Osteoblast (primary cell): ENCODE measurements at places on chromosomes 7 and 10.
A peak's percentile ranks its signal among the peaks of the same experiment; 100 is the strongest.

DNA sequence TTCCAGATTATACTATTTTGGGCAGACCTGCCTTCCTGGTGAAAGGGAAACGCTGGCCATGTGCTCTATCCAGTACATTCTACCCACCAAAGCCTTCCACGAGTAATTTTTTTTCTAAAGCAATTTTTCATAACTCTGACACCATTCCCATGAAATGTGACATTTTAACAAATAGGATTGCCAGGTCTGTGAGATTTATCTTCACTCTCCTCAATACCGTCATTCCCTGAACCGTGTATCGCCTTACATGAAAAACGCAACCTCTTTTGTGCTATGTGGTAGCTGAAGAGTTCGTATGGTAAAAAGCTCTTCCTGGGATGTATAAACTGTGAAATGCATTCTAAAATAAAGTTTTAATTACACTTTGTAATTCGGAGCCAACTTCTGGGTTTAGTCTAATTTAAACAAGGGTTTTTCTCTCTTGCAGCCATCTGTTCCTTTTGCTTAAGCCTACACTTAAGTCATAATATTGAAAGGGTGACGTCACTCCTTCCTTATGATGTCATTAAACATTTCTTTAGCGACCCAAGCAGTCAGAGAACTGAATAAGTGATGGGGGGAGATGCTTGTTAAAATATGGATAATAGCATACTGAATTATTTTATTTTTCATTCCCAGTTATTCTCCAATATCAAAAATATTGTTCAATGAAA lies 27.7 kb downstream of the C1QL3 start:
- DNase-seq, result no peak
- no peaks in the 10 kb centered on the region for H3K27me3 ChIP-seq
- no peaks in the 10 kb centered on the region for H3K36me3 ChIP-seq
- no peaks in the 10 kb centered on the region for H3K4me1 ChIP-seq

- no peak overlapping the region for H3K27ac ChIP-seq
- no peaks in the 10 kb centered on the region for H3K27me3 ChIP-seq
- H3K36me3 ChIP-seq, result peaks cover 4% of the 10 kb centered on the region
- H3K4me3 ChIP-seq, result no peak overlapping the region
- peaks cover 7% of the 10 kb centered on the region for H3K4me1 ChIP-seq
- no peak for DNase-seq
Measured at GRCh38 chr7:31775556-31775955, 88.5 kb downstream of the PPP1R17 start.

GRCh38 chr7:147859033-147859432 lies 731.5 kb upstream of the C7orf33 start:
- no peaks in the 10 kb centered on the region for H3K27me3 ChIP-seq
- no peak overlapping the region for H3K27ac ChIP-seq
- no peaks in the 10 kb centered on the region for H3K4me1 ChIP-seq
- peak; percentile 59 for DNase-seq
- no peaks in the 10 kb centered on the region for H3K36me3 ChIP-seq

GRCh38 chr7:147078312-147078711 lies 961.7 kb downstream of the CNTNAP2 start:
- DNase-seq, result no peak
- H3K36me3 ChIP-seq, result no peaks in the 10 kb centered on the region
- no peak overlapping the region for H3K4me3 ChIP-seq
- H3K4me1 ChIP-seq, result no peaks in the 10 kb centered on the region

GRCh38 chr7:44046321-44047061 lies 2.0 kb downstream of the DBNL start:
- H3K27ac ChIP-seq, result no peak overlapping the region
- no peak overlapping the region for H3K4me3 ChIP-seq
- peak; percentile 76 for DNase-seq
- H3K4me1 ChIP-seq, result peaks cover 16% of the 10 kb centered on the region

GRCh38 chr10:14820775-14821154 lies 17.1 kb downstream of the CDNF start:
- H3K27ac ChIP-seq, result no peak overlapping the region
- no peak overlapping the region for H3K4me3 ChIP-seq
- DNase-seq, result no peak
- H3K36me3 ChIP-seq, result no peaks in the 10 kb centered on the region
- peaks cover 15% of the 10 kb centered on the region for H3K4me1 ChIP-seq
- no peaks in the 10 kb centered on the region for H3K27me3 ChIP-seq

- H3K4me3 ChIP-seq, result no peak overlapping the region
- H3K27ac ChIP-seq, result no peak overlapping the region
- H3K4me1 ChIP-seq, result peaks cover 3% of the 10 kb centered on the region
- peak; percentile 77 for DNase-seq
- H3K36me3 ChIP-seq, result no peaks in the 10 kb centered on the region
- H3K27me3 ChIP-seq, result no peaks in the 10 kb centered on the region
Measured at GRCh38 chr10:50917486-50917885, 32.1 kb upstream of the A1CF start.

- no peaks in the 10 kb centered on the region for H3K4me1 ChIP-seq
- no peaks in the 10 kb centered on the region for H3K27me3 ChIP-seq
- H3K36me3 ChIP-seq, result no peaks in the 10 kb centered on the region
- no peak overlapping the region for H3K4me3 ChIP-seq
Measured at GRCh38 chr10:130461631-130462030, 325.4 kb downstream of the GLRX3 start.

GRCh38 chr7:157403646-157404401 lies 67.0 kb downstream of the DNAJB6 start:
- peak; percentile 48 for DNase-seq
- no peak overlapping the region for H3K27ac ChIP-seq
- no peaks in the 10 kb centered on the region for H3K27me3 ChIP-seq
- no peak overlapping the region for H3K4me3 ChIP-seq
- H3K4me1 ChIP-seq, result peaks cover 9% of the 10 kb centered on the region

GRCh38 chr10:36725581-36726520 lies 399.5 kb upstream of the ANKRD30A start:
- H3K4me1 ChIP-seq, result peaks cover 22% of the 10 kb centered on the region
- H3K36me3 ChIP-seq, result no peaks in the 10 kb centered on the region
- no peak overlapping the region for H3K4me3 ChIP-seq

DNA sequence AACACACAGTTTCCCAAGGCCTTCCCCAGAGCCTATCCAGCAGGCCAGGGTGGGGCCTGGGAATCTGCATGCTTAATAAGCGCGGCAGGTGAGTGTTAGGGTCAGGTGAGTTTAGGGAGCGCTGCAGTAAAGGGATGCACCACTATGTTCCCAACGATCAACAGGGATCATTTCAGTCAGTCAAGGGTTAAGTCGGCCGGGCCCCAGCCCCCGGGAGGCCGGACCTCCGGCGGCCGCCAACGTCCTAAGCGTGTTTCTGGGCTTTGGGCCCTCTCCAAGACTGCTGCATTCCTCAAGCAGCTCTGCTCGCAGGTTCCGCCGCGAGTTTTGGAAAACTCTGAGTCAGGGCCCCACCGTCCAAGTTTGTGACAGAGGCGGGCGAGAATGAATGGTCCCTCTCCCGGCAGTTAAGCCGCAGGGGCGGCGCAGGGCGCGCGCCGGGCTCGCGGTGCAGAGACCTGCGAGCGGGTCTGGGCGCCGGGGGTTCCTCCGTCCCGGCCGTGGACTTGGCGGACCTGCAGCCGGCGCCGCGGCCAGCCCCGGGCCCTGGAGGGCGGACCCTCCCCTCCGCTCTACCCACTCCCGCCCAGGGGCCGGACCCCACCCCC lies 81.6 kb downstream of the ARHGAP22 start:
- peak; percentile 98 for DNase-seq
- peak overlapping the region; percentile 66 for H3K27ac ChIP-seq
- peaks cover 55% of the 10 kb centered on the region for H3K4me1 ChIP-seq
- no peaks in the 10 kb centered on the region for H3K27me3 ChIP-seq
- H3K4me3 ChIP-seq, result peak overlapping the region; percentile 71
- H3K36me3 ChIP-seq, result peaks cover 13% of the 10 kb centered on the region
